ENCODE measurements at places on chromosomes 16 and 17.

DNA sequence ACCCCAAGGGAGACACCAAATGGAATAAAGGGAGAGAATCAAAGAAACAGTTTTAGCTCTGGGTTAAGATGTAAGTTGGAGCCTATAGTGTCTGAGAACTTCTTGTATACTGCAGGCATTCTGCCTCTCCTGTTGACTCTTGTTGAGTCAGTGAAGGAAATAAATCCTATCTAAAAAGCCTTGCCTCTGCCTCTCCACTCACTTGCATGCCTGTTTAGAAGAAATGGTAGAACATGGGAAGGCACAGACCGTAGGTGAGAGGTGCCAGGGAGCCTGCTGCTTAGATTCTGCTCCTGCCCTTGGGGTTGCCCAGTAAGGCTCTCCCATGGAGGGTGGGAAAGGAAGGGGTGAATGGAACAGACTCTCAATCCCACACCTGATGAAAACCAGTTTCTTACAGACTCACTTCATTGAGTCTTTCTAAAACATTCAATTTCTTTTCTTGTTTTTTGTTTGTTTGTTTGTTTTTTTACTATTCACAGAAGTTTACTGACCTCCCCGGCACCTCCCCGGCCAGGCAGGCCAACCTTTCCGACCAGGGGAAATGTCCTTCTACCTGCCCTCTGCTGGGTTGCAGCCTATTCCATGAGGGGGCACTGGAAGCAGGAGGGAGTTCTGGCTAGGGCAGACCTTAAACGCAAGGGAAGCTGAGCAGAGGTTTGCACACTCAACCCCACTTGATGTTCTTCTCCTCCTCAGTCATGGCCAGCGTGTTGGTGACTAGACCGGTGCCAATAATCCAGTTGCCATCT lies 211.7 kb upstream of the WSB1 start:
- DNase-seq, result no peak

GRCh38 chr17:17944242-17944641 lies 28.0 kb downstream of the TOM1L2 start:
- DNase-seq, result no peak

DNA sequence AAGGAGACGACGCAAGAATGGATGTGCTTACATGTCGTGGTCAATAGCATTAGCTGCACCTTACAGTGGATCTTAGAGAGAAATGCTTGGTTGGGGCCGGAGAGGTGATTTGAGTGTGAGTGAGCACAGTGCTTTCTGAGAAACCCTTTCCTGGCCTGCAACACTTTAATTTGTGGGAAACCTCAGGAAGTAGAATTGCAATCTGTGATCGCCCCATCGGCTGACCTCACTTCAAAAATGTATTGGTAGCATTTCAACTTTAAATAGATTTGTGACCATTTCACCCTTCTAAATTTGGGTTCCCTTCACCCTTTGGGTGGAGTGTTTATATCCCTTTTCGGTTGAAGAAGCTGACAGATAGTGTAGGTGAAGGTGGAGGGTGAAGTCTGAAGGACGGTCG lies 13.2 kb downstream of the PRKCB start:
- no peak for DNase-seq

- DNase-seq, result no peak
These were observed 25.4 kb downstream of the RTN4RL1 start for GRCh38 chr17:1999557-2000251.

- no peak for DNase-seq
These were observed 161.4 kb upstream of the CDH11 start for GRCh38 chr16:65283181-65283651.

GRCh38 chr16:58037365-58038057 lies 12.0 kb downstream of the MMP15 start:
- no peak for DNase-seq

DNA sequence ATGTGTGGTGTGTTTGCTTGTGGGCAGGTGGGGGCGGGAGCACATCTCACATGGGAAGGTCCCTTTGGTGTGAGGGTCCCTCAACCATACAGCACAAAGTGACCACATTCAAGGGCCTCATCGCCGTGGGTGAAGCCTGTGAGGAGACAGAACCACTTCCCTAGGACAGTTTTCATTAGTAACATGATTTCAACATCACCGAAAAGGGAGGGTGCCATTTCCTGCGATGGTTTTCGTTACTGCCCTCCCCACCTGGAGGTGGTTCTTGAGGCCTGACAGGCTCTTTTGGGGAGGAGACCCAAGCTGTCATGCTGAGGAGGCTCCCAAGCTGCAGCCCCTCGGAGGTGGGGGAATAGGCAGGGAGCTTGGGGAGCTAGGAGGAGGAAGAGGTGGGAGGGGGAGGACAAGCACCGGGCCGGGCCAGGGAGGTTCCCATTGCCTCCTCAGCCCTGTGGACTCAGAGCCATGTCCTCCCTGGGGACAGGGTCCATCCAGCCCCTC lies 9.5 kb downstream of the CD300LB start:
- no peak for DNase-seq

DNA sequence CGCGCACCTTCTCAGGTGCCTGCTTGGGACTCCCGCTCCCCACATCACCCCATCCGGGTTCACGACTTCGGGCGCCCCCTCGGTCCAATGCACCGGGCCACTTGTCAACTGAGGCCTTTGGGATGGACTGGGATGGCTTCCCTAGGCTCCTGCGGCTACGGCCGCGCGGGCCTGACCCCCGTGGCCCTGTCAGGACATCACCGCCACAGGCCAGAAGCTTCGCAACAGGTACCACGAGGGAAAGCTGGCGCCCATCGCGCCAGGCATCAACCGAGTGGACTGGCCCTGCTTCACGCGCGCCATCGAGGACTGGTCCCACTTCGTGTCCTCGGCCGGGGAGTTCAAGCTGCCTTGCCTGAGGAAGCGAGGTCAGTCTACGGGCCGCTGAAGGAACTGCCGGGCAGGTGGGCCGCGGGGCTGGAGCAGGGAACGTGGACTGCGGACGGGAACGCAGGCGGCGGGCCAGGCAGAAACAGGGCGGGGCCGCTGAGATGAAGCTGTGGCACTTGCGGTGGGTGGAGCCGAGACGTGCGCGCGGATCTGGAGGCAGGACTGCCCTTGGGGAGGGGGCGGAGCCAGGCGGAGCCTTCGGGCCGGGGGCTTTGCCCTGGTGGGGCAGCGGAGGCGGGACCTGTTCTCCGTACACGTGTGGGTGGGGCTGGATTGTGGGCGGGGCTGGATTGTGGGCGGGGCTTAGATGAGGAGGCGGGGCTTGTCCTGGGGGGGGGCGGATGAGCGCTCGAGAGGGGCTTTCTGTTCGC lies 13.7 kb upstream of the CNGB1 start:
- DNase-seq, result peak; percentile 83

DNA sequence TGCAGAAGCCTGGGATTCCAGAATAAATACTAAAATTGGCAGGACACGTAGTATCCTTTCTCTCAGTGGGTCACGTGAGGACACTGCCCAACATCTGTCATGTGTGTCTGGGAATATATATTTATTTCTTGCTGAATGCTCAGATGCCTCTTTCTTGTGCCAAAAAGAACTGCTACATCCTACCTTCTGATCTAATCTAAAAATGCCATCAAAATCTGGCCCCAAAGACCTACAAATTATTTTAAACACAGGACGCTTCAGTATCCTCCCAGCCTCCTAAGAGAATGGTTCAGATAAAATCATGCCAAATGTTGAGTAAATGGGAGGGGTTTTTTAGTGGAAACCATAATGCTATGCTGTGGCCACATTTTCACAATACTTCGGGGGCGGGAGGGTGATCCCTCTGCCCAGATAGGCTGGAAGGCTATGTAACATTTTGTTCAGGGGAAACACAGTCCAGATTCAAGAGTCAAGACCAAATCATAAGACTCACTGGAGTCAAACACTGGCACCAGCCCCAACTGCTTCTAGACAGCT lies 22.9 kb upstream of the CORO6 start:
- DNase-seq, result no peak

GRCh38 chr17:62763891-62764600 lies 44.1 kb downstream of the MARCHF10 start:
- DNase-seq, result no peak

DNA sequence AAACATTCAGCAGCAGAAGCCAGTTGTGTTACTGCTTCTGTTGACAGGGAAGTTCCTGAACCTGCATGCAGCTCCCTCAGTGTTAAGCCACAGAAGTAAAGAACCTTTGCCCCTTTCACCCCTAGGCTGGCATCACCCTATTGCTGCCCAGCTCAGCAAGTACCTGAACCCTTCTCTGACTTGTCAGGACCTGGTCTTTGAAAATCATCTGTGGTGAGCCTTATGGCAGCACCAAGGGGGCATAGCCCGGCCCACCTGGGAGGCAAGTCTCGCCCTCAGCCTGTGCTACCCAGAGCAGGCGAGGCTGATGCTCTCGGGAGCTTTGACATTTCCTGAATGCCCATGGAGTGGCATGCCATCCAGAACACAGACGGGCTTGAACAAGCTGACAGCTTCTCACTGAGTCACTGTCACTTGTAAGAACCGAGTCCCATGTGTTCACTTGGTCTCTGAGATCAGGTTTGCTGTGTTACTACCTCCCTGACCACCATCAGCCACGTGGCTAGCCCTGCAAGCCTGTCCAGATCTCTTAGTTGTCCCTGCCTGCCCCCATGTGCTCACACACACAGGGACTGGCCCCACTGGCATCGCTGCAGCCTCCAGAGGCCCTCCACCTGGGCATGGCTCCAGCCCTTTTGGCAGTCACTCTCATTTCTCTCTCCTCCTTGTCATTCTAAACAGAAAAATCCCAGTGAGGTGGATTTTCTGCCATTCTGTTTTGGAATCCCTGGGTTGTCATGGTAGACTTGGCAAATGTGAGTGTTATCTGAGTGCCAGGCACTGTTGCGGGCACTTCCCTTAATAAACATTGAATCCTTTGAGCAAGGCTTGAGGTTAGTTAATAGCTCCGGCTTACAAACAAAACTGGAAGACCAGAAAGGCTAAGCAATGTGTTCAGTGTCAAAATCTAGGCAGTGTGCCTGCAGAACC lies 2.9 kb upstream of the CARMIL2 start:
- DNase-seq, result no peak

- no peak for DNase-seq
These were observed 54.9 kb downstream of the LDHD start for GRCh38 chr16:75061669-75062068.

GRCh38 chr17:64148699-64149098 lies 18.8 kb upstream of the ERN1 start:
- DNase-seq, result no peak

DNA sequence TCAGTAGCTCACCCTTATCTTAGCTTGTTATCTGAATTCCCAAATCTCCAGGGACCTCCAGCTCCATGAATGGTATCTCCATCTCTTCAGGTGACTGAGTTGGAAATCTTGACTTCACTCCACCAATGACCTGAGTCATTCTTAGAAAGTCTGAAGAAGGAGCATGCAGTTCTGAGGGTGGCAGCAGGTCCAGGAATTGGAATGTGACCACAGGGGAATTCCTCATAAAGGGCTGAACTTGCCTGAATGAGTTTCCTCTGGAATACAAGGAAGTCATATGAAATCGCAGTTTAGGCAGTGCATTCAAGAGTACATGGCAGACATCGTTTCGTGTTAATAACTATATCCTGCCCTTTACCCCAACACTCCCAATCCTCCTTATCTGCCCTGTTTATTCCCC lies 12.5 kb upstream of the PYY start:
- no peak for DNase-seq

Data from activated gamma-delta T cell (primary cell).